ENCODE measurements at places on chromosomes 6 and 20. TPM values are rescaled to one million over a fixed set of nuclear protein-coding genes. Genes with fewer than 3 reads are reported as not detected.

DNA sequence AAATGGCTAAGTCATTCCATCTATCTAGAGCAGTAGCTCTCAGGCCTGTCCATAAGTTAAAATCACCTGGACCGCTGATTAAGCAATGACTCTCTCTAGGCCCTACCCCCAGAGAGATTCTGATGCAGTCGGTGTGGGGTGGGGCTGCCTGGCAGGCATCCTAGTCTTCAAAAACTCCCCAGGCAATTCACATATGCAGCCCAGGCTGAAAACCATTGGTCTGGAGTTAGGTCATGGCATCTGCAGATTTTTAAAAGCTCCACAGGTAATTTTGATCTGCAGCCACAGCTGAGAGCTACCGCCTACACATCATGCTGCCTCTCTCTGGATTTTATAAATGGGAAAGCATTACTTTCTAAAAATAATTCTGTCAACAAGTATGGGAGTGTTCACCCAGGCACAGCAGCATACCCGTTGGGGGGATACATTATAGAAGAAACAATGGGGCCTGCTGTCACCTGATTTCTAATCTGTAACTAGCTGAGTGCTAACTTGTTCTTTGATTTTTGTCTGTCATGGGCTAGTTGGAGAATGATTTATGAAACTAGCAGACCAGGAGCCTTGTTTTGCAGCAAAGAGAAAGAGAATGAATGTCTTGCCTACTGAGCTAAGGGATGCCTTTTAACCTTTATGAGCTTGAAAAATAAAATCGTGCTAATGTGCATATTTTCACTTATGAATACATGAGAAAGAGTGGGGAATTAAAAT lies 44.1 kb upstream of the ATXN1 start:
- H3K27ac ChIP-seq, result no peak overlapping the region
- H3K36me3 ChIP-seq, result no peaks in the 10 kb centered on the region
- no peak for DNase-seq
- no peak overlapping the region for H3K4me3 ChIP-seq
- H3K27me3 ChIP-seq, result no peaks in the 10 kb centered on the region

DNA sequence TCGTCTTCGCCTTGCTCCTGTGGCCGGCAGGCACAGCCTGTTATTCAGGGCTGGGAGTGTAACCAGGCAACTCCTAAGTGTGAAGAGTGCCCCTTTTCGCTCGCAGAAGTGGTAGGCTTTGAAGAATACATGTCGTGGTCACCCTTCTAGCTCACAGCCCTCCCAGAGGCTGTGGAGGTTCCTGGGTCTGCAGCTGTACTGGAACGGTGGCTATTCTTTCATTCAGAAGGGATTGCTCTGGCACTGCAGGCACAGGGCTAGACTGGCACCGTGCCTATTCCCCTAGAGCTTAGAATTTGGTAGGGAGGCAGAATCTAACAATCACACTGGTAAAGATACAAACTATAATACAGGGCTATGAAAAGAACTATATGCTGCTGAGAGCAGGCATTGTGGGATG lies 1.1 kb upstream of the SRSF12 start:
- DNase-seq, result no peak
- H3K27ac ChIP-seq, result no peak overlapping the region
- H3K4me3 ChIP-seq, result no peak overlapping the region
- H3K4me1 ChIP-seq, result peaks cover 6% of the 10 kb centered on the region
- H3K27me3 ChIP-seq, result no peaks in the 10 kb centered on the region

DNA sequence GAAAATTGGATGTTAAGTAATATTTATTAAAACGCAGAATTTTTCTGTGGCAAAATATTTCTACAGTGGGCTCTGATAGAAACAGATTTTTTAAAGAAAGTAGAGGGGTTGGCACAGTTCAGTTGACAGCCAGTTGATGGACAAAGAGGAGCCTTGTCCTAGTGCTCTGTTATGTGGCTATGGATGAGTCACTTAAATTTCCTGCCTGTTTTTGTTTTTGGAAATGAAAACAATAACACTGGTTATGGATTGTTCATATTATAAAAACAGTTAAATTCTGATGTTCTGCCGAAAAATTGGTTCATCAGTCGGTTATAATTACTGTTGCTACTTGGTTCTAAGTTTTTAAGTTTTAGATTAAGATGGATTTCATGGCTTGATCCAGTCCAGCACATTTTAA lies 42.8 kb downstream of the MYO6 start:
- H3K27me3 ChIP-seq, result no peaks in the 10 kb centered on the region
- H3K4me3 ChIP-seq, result no peak overlapping the region
- no peak for DNase-seq
- H3K4me1 ChIP-seq, result peaks cover 4% of the 10 kb centered on the region

GRCh38 chr6:142246960-142247359 lies 54.8 kb upstream of the ADGRG6 start:
- H3K4me3 ChIP-seq, result no peak overlapping the region
- DNase-seq, result no peak
- H3K27ac ChIP-seq, result no peak overlapping the region
- H3K36me3 ChIP-seq, result no peaks in the 10 kb centered on the region
- no peaks in the 10 kb centered on the region for H3K27me3 ChIP-seq
- H3K4me1 ChIP-seq, result no peaks in the 10 kb centered on the region

DNA sequence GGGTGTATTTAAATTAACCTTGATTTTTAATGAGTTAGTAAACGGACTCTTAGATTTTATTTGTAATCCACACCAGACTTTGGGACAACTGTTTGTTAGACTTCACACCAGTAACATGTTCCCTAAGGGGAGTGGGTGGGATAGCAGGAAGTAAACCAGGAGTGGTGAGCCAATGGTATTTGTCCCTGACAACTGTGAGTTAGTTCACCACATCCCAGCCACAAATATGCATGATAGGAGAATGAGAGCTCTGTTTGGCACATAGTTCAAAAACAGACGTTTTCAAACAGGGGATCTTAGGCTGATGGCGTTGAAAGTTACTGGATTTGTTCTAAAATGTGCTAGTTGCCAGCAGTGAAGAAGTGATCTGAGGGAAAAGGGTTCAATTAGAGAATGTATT lies 18.7 kb upstream of the COL10A1 start:
- H3K27ac ChIP-seq, result no peak overlapping the region
- no peaks in the 10 kb centered on the region for H3K36me3 ChIP-seq
- no peak overlapping the region for H3K4me3 ChIP-seq
- H3K4me1 ChIP-seq, result peaks cover 5% of the 10 kb centered on the region
- H3K27me3 ChIP-seq, result no peaks in the 10 kb centered on the region
- DNase-seq, result no peak

- H3K27me3 ChIP-seq, result no peaks in the 10 kb centered on the region
- peak overlapping the region; percentile 46 for H3K27ac ChIP-seq
- no peak overlapping the region for H3K4me3 ChIP-seq
- H3K36me3 ChIP-seq, result no peaks in the 10 kb centered on the region
These were observed 58.1 kb upstream of the REV3L start for GRCh38 chr6:111541026-111541681.

GRCh38 chr20:42155586-42155985 lies 537.4 kb upstream of the CHD6 start:
- H3K27me3 ChIP-seq, result no peaks in the 10 kb centered on the region
- H3K36me3 ChIP-seq, result no peaks in the 10 kb centered on the region
- no peak for DNase-seq

- no peaks in the 10 kb centered on the region for H3K27me3 ChIP-seq
- H3K4me1 ChIP-seq, result peaks cover 3% of the 10 kb centered on the region
- H3K27ac ChIP-seq, result peak within 1 kb of the TSS; percentile 98
- peak; percentile 90 for DNase-seq
- H3K4me3 ChIP-seq, result peak within 1 kb of the TSS; percentile 51
These were observed at the start of gene LRP11 for GRCh38 chr6:149863698-149864577. LRP11 (minus strand) TSS chr6:149864359; CDS start chr6:149864020, 339 bp downstream.

DNA sequence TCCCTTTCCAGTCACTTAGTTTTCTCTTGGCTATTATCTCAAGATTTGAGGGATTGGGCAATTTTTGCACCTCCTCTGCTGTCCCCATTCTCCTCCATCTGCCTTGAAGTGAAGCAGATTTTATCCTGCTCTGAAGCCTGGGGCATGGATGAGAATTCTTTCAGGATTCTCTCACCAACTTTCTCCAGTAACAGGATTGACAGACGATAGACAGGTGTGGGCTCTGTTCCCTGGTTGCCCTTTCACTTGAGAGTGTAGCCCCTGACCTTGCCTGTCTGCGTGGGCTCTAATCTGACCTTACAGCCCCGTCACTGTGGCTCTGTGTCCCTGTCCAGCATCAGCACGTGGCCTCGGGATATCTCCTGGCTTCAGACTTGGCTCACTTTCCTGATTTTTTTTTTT lies 27.1 kb downstream of the CDYL start:
- peaks cover 18% of the 10 kb centered on the region for H3K4me1 ChIP-seq
- H3K36me3 ChIP-seq, result no peaks in the 10 kb centered on the region
- peak; percentile 51 for DNase-seq

- no peak overlapping the region for H3K27ac ChIP-seq
- peaks cover 8% of the 10 kb centered on the region for H3K27me3 ChIP-seq
- no peak for DNase-seq
- no peak overlapping the region for H3K4me3 ChIP-seq
- H3K4me1 ChIP-seq, result no peaks in the 10 kb centered on the region
These were observed 69.1 kb downstream of the CD164 start for GRCh38 chr6:109313139-109313538.

- no peaks in the 10 kb centered on the region for H3K4me1 ChIP-seq
- no peaks in the 10 kb centered on the region for H3K27me3 ChIP-seq
- H3K4me3 ChIP-seq, result no peak overlapping the region
- DNase-seq, result no peak
- peak overlapping the region; percentile 44 for H3K27ac ChIP-seq
- H3K36me3 ChIP-seq, result no peaks in the 10 kb centered on the region
These were observed 7.4 kb upstream of the IFT52 start for GRCh38 chr20:43583133-43583864.

- no peak for DNase-seq
- H3K4me3 ChIP-seq, result no peak overlapping the region
- H3K27me3 ChIP-seq, result no peaks in the 10 kb centered on the region
- no peaks in the 10 kb centered on the region for H3K4me1 ChIP-seq
These were observed 196.7 kb upstream of the CDH4 start for GRCh38 chr20:61055180-61056010.

GRCh38 chr6:100194535-100194934 lies 200.5 kb upstream of the MCHR2 start:
- no peak for DNase-seq
- H3K36me3 ChIP-seq, result no peaks in the 10 kb centered on the region
- no peak overlapping the region for H3K4me3 ChIP-seq
- no peaks in the 10 kb centered on the region for H3K27me3 ChIP-seq
- no peak overlapping the region for H3K27ac ChIP-seq

DNA sequence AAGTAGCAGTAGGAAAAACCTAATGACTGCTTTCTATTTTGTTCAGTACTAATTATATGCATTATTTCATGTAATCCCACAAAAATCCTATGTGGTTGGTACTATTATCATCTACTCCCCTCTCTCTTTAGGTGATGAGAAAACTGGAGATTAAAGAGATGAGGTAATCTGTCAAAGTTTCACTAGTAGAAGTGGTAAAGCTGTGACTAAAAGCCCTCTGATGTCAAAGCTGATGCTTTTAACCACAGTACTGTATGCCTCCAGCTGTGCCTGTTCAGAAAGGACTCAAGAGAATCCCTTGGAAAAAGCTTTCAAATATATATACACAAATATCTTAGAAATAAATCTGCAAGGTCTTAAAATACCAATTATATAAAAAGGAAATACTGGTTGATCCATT lies 38.0 kb downstream of the PHIP start:
- H3K27ac ChIP-seq, result no peak overlapping the region
- no peaks in the 10 kb centered on the region for H3K36me3 ChIP-seq
- DNase-seq, result no peak
- no peak overlapping the region for H3K4me3 ChIP-seq

GRCh38 chr6:167993831-167994230 lies 3.6 kb upstream of the KIF25 start:
- H3K4me1 ChIP-seq, result no peaks in the 10 kb centered on the region
- no peaks in the 10 kb centered on the region for H3K36me3 ChIP-seq
- H3K27ac ChIP-seq, result no peak overlapping the region
- H3K4me3 ChIP-seq, result no peak overlapping the region
- no peaks in the 10 kb centered on the region for H3K27me3 ChIP-seq

- no peak for DNase-seq
- no peak overlapping the region for H3K4me3 ChIP-seq
- no peaks in the 10 kb centered on the region for H3K27me3 ChIP-seq
- no peak overlapping the region for H3K27ac ChIP-seq
- no peaks in the 10 kb centered on the region for H3K36me3 ChIP-seq
These were observed 63.3 kb downstream of the ZFAND3 start for GRCh38 chr6:37882724-37883413.

DNA sequence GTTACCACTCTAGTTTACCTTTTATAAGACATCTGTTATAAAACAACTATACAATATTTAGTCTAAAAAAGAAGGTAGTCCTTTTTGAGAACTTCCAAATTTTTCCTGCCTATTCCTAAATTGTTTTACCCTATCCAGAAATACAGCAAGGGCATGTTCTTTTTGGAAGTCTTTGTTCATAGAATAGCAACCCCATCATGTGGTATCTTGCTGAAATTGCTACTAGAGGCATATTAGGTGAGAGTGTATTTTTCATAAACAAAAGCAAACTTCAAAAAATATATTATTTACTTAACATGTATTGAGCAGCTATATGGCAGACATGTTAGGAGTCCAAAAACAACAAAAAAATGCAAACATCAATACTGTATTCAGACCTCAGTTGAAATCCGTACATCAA lies 371.8 kb upstream of the NRSN1 start:
- H3K36me3 ChIP-seq, result no peaks in the 10 kb centered on the region
- no peak overlapping the region for H3K27ac ChIP-seq
- no peaks in the 10 kb centered on the region for H3K27me3 ChIP-seq

EYS gene
- 0.03 TPM for polyA plus RNA-seq

NANP gene
- polyA plus RNA-seq, result 2.2 TPM

HRH3 gene
- 0.13 TPM for polyA plus RNA-seq

ADAM33 gene
- 65.0 TPM for polyA plus RNA-seq

SRC gene
- 49.0 TPM for polyA plus RNA-seq

OR14J1 gene
- not detected for polyA plus RNA-seq

LY86 gene
- 4.6 TPM for polyA plus RNA-seq

Measured in adrenal gland (tissue), 19 donors.